ENCODE measurements at places on chromosomes 2 and 18.

DNA sequence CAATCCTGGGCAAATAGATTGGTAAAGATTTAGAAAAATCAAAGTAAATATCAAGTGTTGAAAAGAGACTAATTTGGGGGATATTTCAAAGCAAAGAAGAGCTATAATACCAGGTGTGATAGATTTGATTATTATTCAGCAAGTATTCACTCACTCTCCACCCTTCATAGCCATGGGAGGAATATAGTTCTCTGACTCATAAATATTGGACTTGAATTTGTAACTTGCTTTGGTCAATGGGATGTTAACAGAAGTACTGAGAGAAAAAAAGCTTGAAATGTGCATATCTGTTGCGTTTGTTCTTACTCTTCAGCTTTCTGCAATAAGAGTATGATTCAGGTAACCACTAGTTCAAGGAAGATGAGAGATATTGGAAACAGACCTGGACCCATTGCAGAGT, 54.5 kb upstream of the IKZF2 start:
- DNase-seq = no peak

- no peak for DNase-seq
Observed at GRCh38 chr18:59096098-59096789, 43.4 kb upstream of the SEC11C start.

DNA sequence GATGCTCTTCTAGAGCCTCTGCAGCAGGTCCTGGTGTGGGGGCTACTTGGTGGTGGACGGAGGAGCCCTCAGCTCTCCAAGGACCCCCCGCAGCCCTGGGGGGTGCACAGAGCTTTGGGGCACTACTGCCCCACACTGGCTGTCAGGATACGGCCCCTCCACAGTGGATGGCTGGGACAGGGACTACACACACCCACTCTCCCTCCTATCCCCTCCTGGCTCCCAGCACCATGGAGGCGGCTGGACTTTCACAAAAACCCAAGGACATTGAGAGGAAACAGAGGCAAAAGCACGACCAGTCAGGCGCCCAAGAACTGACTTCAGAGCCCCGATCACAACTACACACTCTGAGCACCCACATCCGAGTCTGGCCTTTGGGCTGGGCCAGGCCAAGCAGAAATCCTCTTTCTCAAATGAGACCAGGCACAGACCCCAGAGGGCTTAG, 12.6 kb downstream of the GPR35 start:
- DNase-seq = no peak

- DNase-seq = no peak
Observed at GRCh38 chr2:231228223-231228622, 29.8 kb downstream of the ARMC9 start.

DNA sequence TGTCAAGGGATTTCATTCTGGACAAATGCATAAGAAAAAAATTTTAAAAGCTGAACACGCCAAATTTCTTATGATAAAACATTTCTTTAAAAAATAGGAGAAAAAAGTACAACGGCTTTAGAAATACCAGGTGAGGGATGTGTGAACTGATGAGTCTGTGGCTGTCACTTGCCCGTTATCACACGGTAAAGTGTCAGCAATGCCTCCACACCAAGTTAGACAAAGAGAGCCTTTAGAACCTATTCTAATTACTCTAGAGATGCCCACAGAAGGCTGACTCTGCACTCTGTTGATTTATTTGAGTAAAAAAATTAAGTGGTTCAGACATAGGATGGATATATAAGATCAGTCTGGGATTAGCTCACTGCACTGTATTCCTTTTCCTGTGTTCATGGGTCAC, 523.8 kb downstream of the RNF144A start:
- no peak for DNase-seq

DNA sequence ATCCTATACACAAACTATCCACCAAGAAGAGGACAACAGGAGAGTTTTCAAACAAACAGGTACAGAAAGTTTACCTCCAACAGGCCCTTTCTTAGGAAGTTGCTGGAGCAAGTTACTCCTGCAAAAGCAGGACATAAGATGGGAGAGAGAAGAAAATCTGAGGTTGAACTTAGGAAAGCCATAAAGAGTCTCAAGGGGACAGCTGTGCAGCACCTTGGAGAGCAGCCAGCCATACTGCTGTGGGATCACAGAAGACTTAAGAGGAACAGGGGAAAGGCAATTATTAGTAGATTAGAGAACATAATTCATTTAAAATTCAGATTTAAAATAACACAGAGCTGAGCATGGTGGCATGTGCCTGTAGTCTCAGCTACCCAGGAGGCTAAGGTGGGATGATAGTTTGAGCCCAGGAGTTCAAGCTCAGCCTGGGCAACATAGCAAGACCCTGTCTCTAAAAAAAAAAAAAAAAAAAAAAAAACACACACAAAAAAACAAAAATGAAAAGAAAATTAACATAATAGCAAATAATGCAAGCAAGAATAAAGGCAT, 148.1 kb upstream of the SIX3 start:
- DNase-seq = no peak

GRCh38 chr18:78721238-78721875, 258.3 kb upstream of the SALL3 start:
- DNase-seq = no peak

- no peak for DNase-seq
Observed at GRCh38 chr2:68396093-68396492, 31.0 kb downstream of the PLEK start.
